ENCODE measurements at places on chromosomes 5 and 9.

GRCh38 chr9:35918780-35919179 is 9.5 kb downstream of the SPAAR start:
- DNase-seq: no peak

GRCh38 chr5:180216646-180217171 is 7.7 kb upstream of the RASGEF1C start:
- no peak for DNase-seq

- no peak for DNase-seq
Observed at GRCh38 chr5:130555429-130555828, 609.6 kb downstream of the HINT1 start.

DNA sequence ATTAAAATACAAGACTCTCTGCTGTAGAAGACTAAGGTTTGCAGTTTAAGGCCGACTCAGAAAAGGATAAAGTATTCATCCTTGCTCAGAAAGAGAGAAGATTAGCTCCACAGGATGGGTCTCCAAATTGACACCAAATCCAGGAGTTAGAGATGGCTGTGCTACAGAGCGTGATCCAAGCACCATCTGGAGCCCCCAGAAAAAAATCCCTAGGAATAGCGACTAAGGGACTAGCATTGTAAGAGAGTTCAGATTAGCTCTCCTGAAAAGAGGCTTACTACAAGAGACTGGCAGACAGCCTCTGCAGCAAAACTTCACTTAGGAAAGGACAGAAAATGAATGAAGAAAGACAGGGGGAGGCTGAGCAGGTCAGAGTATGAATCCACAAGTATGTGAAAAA is 3.7 kb downstream of the SIL1 start:
- no peak for DNase-seq

DNA sequence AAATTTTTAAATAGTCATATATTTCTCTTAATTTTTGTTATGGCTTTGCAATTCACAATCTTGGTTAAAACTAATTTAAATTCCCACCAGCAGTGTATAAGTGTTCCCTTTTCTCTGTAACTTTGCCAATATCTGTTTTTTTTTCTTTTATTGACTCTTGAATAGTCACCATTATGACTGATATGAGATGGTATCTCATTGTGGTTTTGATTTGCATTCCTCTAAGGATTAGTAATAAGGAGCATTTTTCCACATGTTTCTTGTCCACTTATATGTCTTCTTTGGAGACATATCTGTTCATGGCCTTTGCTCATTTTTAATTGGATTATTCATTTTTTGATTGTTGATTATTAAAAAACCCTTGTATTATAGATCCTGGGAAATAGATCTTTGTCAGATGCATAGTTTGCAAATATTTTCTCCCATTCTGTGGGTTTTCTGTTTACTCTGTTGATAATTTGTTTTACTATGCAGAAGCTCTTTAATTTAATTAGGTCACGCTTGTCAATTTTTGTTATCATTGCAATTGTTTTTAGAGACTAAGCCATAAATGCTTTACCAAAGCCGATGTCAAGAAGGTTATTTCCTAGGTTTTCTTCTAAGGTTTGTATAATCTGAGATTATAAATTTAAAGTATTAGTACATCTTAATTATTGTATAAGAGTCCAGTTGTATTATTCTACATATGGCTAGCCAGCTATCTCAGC is 610.9 kb downstream of the CHSY3 start:
- DNase-seq: no peak

DNA sequence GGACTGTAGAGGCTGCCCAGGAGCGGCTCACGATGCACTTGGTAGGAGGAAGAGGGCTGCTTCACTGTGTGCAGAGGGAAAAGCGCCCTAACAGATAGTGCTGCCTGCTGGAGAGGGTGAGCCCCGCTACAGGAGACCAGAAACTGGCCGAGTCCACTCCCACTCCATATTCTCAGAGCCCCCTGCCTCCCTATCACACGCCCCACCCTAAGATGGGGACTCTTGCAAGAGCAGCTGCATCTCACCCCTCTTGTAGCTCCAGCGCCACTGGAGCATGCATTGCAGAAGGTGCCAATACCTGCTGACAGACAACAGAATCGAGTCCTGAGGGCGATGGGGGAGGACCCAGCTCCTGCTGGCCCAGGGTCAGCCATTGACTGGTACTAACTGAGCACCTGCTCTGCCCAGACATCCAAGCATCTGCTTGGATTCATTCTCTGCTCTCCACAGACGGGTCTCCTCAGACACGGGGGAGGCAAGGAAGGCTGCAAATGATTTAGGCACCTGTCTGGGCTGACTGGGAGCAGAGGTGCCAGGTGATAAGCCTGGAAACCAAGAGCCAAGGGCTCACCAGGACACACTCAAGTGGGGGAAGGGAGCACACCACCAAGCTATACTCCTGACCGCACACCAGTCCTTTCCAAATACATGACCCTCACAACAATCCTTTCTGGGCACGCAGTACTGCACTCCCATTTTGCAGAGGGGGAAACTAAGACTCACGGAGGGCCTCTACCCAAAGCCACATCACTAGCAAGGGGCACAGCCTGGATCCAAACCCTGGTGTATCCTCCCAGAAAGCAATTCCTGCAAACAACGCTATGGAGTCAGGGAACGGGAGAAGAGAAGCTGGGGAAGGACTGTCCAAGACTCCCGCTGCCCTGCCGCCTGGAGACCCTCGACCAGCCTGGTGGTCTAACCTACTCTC is 1.6 kb downstream of the BICD2 start:
- DNase-seq: no peak

GRCh38 chr9:93510041-93510440 is 56.7 kb upstream of the FAM120AOS start:
- DNase-seq: no peak

DNA sequence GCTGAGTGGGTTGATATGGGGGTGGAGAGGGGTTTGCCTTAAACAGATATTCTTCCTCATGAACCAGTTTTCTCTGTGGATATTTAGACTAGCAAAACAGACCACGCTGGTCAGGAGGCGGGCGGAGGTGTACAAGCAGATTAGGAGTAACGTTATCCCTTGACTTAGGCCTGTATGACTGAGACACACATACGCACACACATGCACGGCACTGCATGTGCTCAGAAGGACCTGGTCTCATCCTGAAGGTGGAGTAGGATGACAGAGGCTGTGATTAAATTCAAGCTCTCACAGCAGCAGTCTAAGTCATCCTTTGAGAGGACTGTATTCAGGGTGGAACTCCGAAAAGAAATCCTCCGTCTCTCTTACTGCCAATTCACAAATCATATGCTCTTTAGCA is 209.7 kb downstream of the DIRAS2 start:
- DNase-seq: no peak

- DNase-seq: no peak
Observed at GRCh38 chr5:84069608-84070179, 315.0 kb downstream of the EDIL3 start.

- no peak for DNase-seq
Observed at GRCh38 chr9:93558503-93558902, 17.9 kb upstream of the PHF2 start.

GRCh38 chr5:129746876-129747275 is 1.0 kb upstream of the MINAR2 start:
- DNase-seq: no peak
